Suprapubic skin (tissue), 4 donors: ENCODE measurements at places on chromosomes 13 and 19.

DNA sequence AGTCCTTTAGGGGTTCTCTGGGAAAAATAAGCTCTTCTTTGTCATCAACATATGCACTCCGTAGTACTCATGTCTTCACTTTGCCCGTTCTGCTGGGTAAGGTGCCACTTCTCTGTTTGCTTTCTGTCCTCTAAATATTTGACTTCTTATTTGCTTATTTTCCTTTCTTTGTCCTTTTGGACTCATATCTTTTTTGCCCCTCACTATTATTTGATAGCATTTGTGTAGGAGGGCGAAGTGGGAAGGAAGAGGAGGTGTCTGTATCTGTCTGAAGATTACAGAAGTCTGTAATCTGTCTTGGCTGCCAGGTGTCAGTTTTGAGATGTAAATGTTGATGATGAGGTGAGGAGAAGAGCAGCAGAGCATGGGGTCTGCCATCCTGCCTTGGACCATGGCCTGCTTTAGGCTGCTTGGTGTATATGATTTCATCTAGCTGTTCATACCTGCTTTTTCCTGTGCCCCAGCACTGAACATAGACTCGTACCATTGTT lies 30.8 kb downstream of the USPL1 start:
- no peaks in the 10 kb centered on the region for H3K27me3 ChIP-seq
- no peak for DNase-seq
- no peak overlapping the region for H3K27ac ChIP-seq
- peaks cover 75% of the 10 kb centered on the region for H3K36me3 ChIP-seq
- H3K4me3 ChIP-seq, result no peak overlapping the region

DNA sequence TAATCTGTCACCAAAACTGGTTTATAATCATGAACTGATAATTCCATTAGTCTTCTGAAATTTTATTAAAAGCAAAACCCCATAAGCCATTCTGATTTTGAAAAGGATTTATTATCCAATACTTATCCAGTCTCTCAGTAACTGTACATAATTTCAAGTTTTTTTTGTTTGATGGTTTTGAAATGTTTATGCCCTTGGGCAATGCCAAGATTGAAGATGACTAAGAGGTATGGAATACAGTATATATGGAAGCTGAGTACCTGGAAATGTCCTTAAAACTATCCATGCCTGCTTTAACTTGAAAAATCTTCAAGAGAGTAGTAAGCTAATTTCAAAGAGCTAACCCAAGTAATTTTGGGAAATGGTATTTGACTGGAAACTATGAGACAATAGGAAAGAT lies 1.8 kb upstream of the NEK5 start:
- no peak for DNase-seq
- H3K36me3 ChIP-seq, result peaks cover 44% of the 10 kb centered on the region
- no peak overlapping the region for H3K4me3 ChIP-seq
- no peaks in the 10 kb centered on the region for H3K27me3 ChIP-seq

DNA sequence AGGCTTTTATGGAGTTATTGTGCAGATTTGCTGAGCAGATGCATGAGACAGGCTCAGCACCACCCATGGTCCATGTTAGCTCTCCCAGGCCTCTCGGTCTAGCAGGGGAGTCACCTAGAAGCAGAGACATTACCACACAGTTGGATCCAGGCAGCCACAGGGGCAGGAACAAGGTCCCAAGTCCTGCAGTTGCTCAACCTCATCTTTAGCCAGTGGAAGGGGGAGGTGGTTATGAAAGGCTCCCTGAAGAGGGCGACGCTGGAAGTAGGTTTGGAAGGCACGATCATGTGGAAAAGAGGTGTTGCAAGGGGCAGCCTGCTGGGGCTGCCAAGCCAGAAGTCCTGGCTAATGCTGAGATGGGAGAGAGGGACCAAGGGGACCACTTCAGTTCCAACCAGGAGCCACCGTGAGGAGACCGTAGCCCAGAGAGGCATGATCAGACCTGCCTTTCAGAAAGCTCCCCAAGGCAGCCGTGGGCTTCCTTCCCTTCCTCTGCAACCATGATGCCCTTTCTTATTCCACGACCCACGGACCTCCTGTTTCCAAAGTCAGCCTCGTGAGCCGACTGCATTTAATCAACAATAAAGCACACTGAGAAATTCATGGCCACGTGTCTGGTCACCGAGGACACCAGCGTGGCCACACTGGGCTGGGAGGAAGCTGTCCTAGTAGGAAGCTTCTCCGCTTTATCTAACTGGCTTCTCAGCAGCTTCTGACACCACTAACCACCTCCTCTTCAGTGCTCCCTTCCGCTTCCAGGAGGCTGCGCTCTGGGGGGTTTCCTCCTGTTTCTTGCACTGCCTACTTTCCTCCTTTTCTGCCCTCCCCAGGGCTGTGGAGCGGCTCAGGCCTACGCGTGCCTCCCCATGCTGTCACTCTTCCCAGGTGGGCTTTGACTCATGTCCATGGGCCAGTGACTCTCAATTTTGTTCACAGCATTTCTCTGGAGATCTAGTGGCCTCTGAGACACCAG lies 2.6 kb downstream of the AP1M1 start:
- peaks cover 36% of the 10 kb centered on the region for H3K36me3 ChIP-seq
- no peak overlapping the region for H3K27ac ChIP-seq
- no peak for DNase-seq
- no peak overlapping the region for H3K4me3 ChIP-seq
- peaks cover 37% of the 10 kb centered on the region for H3K4me1 ChIP-seq

GRCh38 chr13:100933841-100934240 lies 259.2 kb upstream of the TMTC4 start:
- H3K27me3 ChIP-seq, result no peaks in the 10 kb centered on the region
- no peak for DNase-seq
- no peaks in the 10 kb centered on the region for H3K4me1 ChIP-seq
- H3K27ac ChIP-seq, result no peak overlapping the region
- H3K36me3 ChIP-seq, result no peaks in the 10 kb centered on the region

GRCh38 chr19:2207991-2208860 lies 27.9 kb downstream of the PLEKHJ1 start:
- peaks cover 43% of the 10 kb centered on the region for H3K36me3 ChIP-seq
- H3K4me3 ChIP-seq, result no peak overlapping the region
- H3K4me1 ChIP-seq, result peaks cover 55% of the 10 kb centered on the region
- peak overlapping the region; percentile 19 for H3K27ac ChIP-seq
- DNase-seq, result peak; percentile 88
- H3K27me3 ChIP-seq, result no peaks in the 10 kb centered on the region

- H3K36me3 ChIP-seq, result no peaks in the 10 kb centered on the region
- H3K27me3 ChIP-seq, result no peaks in the 10 kb centered on the region
- no peak overlapping the region for H3K4me3 ChIP-seq
- no peak overlapping the region for H3K27ac ChIP-seq
- peaks cover 19% of the 10 kb centered on the region for H3K4me1 ChIP-seq
Measured at GRCh38 chr19:6577476-6578125, 13.3 kb downstream of the CD70 start.

DNA sequence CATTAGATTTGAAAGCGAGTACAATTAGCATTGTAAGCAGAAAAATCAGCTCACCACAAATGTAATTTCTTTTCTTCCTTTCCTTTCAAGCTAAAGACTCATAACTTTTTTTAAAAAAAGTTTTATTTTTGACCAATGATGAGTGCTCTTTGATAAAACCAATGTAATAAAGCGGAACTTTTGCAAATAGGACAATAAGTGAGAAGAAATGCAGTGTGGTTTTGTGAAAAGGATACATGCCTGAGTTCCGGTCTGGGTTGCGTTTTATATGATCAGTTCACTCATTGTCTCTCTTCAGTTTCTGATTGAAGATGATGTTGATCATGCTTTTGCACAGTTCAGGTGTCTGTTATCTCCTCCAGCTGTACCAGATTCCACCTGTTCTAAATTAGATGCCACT lies 274.4 kb downstream of the KLF12 start:
- H3K4me3 ChIP-seq, result no peak overlapping the region
- H3K27me3 ChIP-seq, result no peaks in the 10 kb centered on the region
- no peak overlapping the region for H3K27ac ChIP-seq
- no peaks in the 10 kb centered on the region for H3K4me1 ChIP-seq
- DNase-seq, result no peak
- no peaks in the 10 kb centered on the region for H3K36me3 ChIP-seq

DNA sequence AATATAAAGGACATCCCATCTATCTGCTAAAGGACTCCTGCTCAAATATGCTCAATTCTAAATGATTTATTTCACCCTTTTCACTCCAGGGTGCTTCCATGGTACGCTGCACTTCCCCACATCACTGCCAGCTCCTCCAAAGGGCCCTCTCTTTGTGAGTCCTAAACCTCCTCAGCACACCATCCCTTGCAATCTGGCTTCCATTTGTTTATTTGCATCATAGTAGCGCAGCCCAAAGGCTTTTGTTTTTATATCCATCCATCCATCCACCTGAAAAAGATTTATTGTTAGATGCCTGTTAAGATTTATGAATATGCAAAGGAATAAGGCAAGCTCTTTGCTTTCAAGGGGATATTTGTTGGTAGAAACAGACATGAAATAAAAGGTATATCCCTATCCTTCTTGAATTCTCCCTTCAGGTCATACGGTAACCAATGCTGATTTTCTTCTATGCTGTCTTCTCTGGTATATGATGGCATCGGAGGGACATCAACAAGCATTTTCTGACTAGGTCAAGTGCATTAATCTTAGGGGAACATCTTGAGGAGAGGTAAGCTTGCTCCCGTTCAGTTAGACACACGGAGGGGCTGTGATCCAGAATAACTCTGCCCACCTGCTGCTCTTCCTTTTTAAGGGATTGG lies 397.6 kb downstream of the LIG4 start:
- H3K36me3 ChIP-seq, result no peaks in the 10 kb centered on the region
- no peak overlapping the region for H3K4me3 ChIP-seq
- no peak overlapping the region for H3K27ac ChIP-seq
- no peak for DNase-seq
- no peaks in the 10 kb centered on the region for H3K27me3 ChIP-seq

DNA sequence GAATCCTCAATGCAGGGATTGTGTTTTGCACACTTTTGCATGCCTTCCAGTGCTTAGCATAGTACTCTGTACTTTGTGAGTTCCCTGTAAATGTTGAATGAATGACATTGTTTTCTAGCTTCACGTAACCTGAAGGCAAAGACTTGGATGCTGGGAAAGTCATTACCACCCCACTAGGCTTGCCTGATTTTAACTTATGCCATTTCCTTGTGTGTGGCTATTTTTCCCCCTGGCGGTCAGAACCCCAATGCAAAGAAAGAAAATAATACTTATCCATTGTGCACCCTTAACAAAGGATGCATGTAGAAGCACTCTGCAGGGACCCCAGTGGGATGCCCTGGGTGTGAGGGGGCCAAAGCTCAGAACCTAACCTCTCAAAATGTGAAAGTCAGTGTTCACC lies 1.2 kb upstream of the ENOX1 start:
- no peak for DNase-seq
- no peak overlapping the region for H3K4me3 ChIP-seq
- H3K36me3 ChIP-seq, result no peaks in the 10 kb centered on the region
- no peak overlapping the region for H3K27ac ChIP-seq
- H3K4me1 ChIP-seq, result peaks cover 28% of the 10 kb centered on the region

DNA sequence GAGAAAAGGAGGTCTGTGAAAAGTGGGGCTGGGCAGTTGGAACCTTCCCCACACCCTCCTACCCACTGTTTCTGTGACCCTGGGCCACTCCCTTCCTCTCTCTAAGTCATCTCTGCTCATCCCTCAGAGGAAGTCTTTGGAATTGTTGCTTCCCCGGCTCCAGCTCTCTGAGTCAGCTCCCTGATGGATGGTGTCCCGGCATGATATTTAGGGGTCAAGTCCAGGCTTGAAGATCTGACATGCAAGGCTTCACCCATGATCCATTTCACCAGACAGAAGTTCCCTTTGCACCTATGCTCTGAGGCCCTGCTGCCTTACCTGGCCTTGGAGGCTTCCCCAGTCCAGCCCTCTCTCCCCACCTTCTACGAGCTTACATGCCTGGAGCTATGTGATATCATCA lies 13.3 kb downstream of the EXOC3L2 start:
- H3K27ac ChIP-seq, result peak overlapping the region; percentile 34
- no peaks in the 10 kb centered on the region for H3K36me3 ChIP-seq
- peaks cover 23% of the 10 kb centered on the region for H3K4me1 ChIP-seq
- peaks cover 28% of the 10 kb centered on the region for H3K27me3 ChIP-seq
- DNase-seq, result no peak

GRCh38 chr13:51222037-51222685 lies at the start of gene FAM124A:
TSS of gene FAM124A (plus strand) at chr13:51222398. CDS start at chr13:51222502, 104 bp downstream.
- peaks cover 19% of the 10 kb centered on the region for H3K4me1 ChIP-seq
- H3K27ac ChIP-seq, result no peak within 1 kb of the TSS
- DNase-seq, result no peak
- peak within 1 kb of the TSS; percentile 91 for H3K4me3 ChIP-seq

DNA sequence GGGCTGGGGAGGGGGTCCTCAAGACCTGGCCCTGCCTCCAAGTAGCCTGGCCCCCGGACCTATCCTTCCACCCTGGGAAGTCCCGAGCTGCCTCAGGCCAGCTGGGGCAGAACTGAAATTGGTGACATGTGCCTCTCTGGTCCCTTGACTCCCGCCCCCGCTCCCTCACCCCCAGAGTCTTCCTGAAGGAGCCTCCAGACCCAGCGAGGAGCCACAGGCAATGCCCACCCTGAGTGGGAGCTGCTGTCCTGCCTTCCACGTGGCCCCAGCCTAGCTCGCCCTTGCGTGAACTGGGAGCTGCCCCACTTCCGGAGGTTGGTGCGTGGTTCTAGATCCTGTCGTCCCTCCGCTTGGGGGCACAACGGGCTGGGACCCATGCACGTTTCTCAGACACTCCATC lies 34.6 kb downstream of the CEBPA start:
- DNase-seq, result no peak
- H3K27ac ChIP-seq, result no peak overlapping the region
- no peak overlapping the region for H3K4me3 ChIP-seq
- no peaks in the 10 kb centered on the region for H3K36me3 ChIP-seq

DNA sequence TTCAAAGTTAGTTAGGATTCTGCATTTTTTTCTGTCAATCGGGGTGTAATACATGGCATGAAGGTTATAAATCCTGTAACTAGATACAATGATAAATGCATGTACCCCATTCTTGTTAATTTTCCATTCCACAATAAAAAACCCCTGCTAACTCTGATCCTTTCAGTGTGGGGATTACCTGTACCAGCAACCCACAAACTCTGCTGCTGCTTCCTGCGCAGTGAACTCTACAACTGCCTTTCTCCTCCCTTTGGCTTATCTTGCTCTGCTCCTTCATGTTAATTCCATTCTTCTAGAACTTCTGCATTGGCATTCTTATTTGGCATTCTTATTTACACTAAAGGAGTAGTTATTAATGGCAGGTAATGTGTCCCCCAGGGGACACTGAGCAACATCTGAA lies 273.1 kb downstream of the KLF12 start:
- H3K36me3 ChIP-seq, result no peaks in the 10 kb centered on the region
- no peaks in the 10 kb centered on the region for H3K4me1 ChIP-seq
- no peak for DNase-seq
- H3K27ac ChIP-seq, result no peak overlapping the region
